ENCODE measurements at places on chromosomes 2 and 18. TPM values are rescaled to one million over a fixed set of nuclear protein-coding genes. Genes with fewer than 3 reads are reported as not detected.

DNA sequence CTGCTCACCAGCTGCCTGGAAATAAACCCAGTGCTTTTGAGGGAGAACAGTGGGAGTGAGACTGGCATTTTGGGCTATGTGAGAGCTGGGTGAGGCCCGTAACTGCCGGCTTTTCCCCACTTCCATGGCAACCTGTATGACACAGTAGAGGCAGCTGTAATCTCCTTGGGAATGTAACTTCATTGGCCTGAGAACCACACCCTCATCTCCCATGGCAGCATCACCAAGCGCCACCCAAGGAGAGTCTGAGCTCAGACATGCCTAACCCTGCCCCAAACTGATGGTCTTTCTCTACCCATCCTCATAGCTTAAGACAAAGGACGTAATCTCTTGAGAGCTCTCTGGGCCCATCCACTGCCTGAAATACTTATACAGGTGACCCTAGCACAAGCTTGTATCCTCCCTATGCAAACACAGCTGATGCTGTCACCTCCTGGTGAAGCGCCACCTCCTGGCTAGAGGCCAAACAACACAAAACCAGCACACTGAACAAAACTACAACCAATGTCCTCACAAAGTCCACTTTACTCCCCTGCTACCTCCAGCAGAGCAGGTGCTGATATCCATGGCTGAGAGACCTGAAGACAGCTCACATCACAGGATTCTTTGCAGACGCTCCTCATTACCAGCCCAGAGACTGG is 763.4 kb upstream of the NRXN1 start:
- DNase-seq: no peak

GRCh38 chr2:172247203-172247602 is 144.5 kb upstream of the DLX2 start:
- DNase-seq: peak; percentile 77

The IMPACT gene
- total RNA-seq: 29.0 TPM

- DNase-seq: no peak
Measured at GRCh38 chr18:78309307-78309706, 670.3 kb upstream of the SALL3 start.

DNA sequence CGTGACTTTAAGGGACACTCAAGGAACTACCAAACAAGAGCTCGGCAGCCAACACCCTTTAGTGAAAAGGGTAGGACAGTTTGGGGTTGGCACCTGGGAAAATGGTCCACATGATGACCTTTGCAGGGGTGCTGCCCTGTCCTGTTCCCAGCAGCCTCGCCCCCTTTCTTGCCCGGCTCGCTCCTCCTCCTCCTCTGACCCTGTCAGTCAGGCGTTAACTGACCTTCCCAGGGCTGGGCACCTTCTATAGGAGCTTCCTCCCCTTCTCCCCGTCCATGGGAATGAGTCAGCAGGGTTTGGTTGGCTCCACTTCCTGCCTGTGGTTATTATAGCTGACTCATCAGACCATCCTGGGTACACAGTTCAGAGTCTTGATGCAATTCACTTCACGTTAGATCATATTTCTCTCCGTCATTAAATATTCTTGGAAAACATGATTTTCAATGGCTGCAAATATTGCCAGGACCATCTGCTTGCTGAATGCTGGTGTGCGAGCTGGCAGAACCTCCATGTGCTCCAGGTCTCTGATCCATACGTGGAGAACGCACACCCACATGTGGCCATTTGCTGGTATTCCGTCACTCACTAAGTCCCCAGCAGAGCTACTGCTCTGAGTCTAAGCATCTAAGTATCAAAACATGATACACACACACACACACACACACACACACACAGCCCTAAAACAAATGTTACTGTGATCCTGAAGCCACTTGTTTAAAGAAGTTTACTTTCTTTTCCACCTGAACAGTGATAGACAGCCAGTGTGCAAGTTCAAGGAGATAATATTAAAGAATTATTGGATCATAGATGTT is 185.0 kb downstream of the ANAPC1 start:
- DNase-seq: peak; percentile 87

GRCh38 chr2:238263204-238264071 is 23.6 kb upstream of the HES6 start:
- peak; percentile 64 for DNase-seq

The SLC9A4 gene
- total RNA-seq: 0.85 TPM

All from PC-9 (cell line).